ENCODE measurements at places on chromosomes 3 and 15.

GRCh38 chr15:98791046-98791701 lies 142.8 kb downstream of the IGF1R start:
- no peak for DNase-seq

GRCh38 chr15:39833515-39833981 lies 50.9 kb upstream of the FSIP1 start:
- DNase-seq = no peak

GRCh38 chr3:58988041-58988440 lies 61.8 kb downstream of the CFAP20DC start:
- DNase-seq = no peak

- no peak for DNase-seq
Observed at GRCh38 chr3:32626631-32627030, 56.0 kb upstream of the DYNC1LI1 start.

- DNase-seq = no peak
Observed at GRCh38 chr15:89494941-89495637, 1.3 kb downstream of the RHCG start.

- DNase-seq = no peak
Observed at GRCh38 chr3:52333869-52334557, 17.9 kb downstream of the DNAH1 start.

GRCh38 chr3:17014709-17015108 lies 130.0 kb downstream of the PLCL2 start:
- no peak for DNase-seq

DNA sequence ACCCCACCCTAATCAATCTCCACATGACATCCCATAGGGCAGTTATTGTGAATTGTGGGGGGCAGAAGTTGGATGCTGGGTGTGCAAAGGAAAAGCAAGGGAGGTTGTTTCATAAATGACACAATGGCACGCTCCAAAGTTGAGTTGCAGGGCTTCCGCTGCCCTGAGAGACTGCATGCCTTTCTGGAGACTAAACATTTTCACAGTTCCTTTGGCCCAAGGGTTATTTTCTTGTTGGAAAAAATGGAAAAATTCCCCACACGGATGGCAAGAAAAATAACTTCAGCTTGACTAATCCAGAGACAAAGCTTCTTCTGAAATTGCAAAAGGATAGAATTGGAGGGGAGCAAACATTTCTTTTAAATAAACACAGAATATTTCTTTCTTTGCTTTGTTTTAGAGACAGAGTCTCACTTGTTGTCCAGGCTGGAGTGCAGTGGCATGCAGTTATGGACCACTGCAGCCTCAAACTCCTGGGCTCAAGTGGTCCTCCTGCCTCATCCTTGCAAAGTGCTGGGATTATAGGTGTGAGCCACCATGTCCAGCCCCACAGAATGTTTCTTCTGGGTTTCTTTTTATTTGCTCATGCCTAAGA lies 19.1 kb upstream of the TPM1 start:
- DNase-seq = no peak

DNA sequence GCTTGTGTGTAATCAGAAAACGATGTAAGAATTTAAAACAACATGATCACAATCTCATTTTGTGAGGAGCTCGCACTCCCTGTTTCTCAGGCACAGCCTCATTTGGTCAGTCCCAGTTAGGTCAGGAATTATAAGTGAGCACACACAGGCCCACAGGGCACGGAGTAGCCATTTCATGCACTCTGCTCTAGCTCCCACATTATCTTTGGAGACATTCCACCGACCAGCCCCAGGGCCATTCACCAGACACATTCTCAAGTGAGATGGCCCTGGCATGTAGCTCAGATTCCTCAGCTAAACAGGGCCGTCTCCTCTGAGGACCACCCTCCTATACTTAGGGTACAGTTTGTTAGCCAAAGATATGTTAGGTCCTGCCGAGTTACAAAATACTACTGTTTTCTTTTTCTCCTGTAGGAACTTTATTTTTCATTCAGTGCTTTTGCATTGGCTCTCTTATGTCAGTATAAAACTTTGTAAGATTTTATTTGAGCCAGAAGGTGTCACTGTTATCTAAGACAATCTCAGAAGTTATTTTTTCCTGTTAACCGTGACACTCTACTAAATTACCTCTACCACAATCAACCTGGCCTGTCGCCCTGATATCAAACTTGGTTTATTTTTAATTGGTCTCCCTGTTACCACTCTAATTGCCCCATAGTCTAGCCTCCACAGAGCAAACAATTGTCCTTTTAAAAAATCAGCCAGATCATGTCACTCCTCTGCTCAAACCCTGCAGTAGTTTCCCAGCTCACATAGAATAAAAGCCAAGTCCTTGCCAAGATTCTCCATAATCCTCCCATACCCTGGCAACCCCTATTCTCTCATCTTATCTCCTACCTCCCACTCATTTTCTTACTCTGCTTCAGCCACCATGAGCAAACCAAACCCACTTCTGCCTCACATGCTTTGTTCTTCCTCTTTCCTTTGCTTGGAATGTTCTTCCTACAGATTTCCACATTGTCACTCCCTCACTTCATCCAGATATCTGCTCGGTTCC lies 105.7 kb downstream of the PPP2R3A start:
- DNase-seq = no peak

DNA sequence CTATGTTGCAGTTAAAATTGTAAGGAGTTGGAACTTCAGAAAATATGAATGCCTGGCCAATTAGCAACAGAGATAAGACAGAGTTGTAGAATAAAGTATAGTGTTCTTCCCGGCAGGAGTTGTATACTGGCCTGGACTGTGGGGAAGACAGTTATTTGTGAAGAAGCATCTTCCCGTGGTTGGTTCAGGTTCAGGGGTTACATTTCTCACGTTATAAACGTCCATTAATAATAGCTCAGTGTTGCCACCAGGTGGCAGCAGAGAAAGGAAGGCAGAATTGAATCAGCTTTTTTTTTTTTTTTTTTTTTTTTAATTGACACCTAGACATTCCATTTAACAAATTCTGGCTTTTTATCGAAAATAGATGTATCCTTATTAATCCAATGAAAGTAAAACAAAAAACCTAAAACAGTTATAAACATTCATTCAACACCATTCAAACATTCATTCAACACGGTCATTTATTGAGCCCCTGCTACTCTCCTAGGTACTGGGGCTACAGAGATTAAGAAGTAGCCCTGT lies 66.4 kb upstream of the NR2E3 start:
- DNase-seq = peak; percentile 38

DNA sequence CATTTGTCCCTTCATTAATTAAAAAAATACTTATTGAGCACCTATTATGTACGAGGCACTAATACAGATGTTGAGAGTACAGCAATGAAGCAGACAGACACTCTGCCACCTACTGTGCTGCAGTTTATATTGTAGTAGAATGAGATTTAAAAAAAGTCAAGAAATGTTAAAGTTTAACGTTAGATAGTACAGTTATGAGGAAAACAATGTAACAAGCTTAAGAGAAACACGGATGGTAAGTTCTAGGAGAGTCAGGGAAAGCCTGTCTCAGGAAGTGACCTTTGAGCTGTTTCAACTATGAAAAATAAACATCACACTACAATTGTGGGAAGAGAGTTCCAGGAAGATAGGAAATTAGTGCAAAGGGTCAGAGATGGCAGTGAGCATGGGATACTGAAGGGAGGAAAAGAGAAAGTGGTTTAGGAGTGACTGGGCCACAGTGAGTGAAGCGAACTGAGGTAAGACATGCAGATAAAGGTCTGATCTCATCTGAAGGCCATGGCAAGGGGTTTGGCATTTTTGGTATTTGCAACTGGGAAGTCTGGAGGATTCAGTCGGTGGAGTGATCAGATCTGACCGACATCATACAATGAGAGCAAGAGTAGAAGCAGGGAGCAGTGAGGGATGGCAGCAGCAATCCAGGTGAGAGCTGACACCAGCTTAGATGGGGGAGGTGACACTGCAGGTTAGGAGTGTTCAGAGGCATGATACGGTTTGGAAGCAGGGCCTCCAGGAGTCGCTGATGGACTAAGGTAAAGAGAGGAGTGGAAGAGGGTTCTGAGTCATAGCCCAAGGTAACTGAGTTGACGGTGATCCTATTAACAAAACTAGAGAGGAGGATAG lies 28.5 kb downstream of the PLSCR4 start:
- DNase-seq = no peak

DNA sequence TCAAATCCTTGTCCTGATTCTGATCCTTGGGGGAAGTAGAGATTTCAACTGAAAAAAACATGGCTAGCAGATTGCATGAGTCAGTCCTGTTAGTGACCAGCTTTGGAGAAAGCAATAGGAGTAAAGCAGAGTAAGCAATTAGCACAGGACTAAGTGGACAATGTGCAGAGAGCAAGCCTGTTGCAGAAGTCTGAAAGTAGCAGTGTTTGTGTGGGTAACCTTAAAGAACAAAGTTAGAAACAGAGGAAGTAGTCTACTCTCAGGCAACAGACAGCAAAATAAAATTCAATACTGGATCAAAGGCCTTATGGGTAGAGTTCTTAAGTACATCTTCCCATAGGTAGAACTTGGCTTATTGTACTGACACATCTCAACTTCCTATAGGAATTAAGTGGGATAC lies 916.8 kb downstream of the CADM2 start:
- DNase-seq = no peak

DNA sequence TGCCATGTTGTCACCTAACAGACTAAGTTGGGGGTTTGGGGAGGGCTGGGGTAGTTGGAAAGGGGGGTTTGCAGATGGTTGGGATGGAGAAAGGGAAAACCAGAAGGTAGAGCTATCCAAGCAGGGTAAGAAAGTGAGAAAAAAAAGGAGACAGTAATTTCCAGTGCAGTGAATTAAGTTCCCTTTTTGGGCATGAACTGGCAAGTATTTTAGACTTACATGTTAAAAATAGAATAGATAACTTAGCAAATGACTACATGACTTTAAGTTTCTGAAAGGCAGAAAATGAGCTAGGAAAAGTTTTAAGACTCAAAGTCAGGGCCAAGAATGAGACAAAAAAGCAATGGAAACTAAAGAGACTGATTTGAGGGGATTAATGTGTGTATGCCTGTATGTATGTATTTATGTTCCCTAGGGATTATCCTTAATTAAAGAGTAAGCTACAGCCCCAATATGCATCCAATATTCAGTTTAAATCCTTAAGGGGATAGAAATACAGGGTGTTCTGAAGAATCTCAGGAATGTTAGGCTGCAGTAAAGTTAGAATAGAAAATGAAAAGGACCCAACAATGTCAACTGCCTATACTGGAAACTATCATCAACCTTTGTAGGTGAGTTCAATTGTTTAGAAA lies 285.2 kb upstream of the MME start:
- no peak for DNase-seq

DNA sequence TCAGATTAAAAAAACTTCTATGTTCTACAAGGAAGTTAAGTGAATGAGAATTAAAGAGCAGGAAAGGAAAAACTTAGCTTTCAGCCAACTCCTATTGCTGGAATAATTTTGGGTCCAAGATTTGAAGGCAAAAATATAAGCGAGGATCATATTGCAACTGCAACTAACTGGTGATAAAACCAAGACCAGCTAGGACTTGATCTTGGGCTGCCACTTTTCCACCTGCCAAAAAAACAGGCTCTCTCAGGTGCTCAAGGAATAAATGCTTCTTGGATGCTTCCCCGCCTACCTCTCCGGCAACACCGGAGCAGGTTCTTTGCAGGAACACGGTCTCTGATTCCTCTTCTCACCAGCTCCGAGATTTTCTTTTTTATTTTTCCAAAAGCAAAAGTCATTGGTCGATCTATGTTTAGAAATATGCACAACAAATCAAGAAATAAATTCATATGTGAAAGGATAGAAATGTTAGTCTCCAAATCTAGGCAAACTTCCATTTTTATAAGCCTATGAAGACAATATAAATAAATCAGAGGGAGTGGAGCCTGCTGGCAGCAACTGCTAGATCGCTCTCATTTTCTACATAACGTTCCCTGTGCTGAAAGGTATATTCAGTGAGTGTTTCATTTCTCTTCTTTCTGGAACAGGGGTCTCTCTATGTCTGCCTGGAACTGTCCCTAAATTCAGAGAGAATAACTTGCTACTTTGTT lies 241.9 kb downstream of the NTRK3 start:
- DNase-seq = no peak

DNA sequence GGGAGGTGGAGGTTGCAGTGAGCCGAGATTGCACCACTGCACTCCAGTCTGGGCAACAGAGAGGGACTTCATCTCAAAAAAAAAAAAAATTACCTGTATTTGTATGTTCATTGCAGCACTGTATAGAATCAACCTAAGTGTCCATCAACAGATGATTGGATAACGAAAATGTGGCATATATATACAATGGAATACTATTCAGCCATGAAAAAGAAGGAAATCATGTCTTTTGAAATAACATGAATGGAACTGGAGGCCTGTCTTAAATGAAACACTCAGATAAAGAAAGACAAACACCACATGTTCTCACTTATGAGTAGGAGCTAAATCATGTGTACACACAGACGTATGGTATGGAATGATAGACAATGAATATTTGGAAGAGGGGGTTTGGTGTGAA lies 59.4 kb upstream of the MEF2A start:
- no peak for DNase-seq

DNA sequence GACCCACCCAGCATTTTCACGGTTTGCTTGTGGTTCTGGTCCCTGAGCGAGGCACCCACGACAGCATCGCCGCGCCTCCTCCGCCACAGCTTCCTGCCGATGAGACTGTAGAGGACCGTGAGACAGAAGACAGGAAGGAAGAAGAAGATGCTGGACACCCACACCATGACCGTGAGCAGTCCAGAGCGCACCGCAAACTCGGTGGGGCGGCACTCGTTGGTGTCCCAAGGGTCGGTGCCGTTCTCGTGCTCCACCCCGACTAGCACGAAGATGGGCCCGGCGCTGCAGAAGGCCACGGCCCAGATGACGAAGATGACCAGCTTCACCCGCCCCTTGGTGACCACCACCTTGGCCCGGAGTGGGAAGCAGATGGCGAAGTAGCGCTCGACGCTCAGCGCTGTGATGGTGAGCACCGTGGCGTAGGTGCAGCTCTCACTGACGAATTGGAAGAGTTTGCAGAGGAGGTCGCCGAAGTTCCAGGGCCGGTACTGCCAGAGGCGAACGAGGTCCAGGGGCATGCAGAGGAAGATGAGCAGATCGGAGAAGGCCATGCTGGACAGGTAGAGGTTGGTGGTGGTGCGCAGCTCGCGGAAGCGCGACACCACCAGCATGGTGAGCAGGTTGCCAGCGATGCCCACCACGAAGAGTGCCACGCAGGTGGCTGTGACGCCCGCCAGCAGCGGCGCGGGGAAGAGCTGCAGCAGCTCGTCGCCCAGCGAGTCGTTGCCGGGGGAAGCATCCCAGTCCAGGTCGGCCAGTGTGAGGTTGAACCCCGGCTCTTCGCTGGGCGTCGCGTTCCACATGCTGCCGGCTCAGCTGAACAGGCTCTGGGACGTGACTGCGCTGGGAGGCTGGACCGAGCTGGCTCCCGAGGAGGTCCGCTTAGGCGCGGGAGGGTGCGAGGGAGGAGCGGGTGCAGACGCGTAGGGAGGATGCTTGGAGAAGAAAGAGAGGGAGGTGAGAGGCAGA lies at the start of gene GHSR:
Gene GHSR, minus strand, starts transcription at position 846 of the 969 bp plus-strand sequence. Its CDS starts 43 bp downstream, at position 803.
- no peak for DNase-seq

- DNase-seq = no peak
Observed at GRCh38 chr3:34207002-34207401, 408.6 kb downstream of the PDCD6IP start.

DNA sequence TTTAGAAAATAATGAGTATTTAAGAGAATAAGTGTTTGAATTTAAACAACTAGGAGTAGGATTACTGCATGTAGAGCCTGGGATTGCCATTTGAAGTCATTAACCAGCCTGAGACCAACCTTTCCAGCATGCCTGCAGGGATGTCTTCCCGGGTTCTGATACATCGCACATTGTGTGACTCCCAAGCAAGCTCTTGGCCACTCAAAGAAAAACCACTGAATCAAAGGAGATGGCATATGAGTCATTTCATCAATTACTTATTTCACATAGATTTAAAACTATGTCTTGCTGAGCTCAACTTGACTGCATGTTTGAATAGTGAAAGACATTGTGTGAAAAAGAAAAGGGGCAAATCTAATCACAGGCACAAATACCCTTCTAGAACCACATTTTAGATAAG lies 15.0 kb upstream of the THBS1 start:
- no peak for DNase-seq
